ENCODE measurements at places on chromosomes 13 and 19.

GRCh38 chr19:45638930-45639729 lies at the start of gene EML2:
EML2 (minus strand) TSS chr19:45639397; CDS start chr19:45639376, 21 bp downstream.
- peak; percentile 80 for DNase-seq

GRCh38 chr19:11106477-11106876 lies 17.2 kb downstream of the LDLR start:
- no peak for DNase-seq

DNA sequence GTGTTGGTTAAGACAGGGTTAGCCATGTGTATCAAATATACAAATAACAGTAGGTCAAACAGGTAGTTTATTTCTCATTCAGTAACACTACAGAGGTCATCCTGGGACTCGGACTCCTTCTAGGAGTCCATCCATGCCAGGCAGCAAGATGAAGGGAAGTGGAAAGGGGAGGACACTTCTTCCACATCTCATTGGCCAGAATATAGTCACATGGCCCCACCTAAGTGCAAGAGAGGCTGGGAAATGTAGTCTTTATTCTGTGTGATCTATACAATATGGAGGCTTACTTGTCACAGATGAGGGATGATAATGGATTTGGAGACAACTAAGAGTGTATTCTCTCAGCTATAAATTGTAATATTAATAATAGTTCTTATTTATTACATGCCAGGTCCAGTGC lies 31.1 kb downstream of the RDH8 start:
- DNase-seq, result no peak

DNA sequence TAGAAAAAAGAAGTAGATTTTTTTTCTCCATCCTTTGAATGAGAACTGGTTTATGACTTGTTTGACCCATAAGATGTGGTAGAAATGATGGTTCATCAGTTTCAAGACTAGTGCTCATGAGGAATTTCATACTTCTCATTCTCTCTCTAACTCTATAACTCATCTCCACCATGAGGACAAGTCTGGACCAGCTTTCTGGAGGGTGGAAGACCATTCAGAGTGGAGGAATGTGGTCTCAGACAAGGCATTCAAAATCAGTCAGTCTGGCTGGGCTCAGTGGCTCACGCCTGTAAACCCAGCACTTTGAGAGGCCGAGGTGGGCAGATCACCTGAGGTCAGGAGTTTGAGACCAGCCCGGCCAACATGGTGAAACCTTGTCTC lies 3.5 kb upstream of the EID2 start:
- no peak for DNase-seq

DNA sequence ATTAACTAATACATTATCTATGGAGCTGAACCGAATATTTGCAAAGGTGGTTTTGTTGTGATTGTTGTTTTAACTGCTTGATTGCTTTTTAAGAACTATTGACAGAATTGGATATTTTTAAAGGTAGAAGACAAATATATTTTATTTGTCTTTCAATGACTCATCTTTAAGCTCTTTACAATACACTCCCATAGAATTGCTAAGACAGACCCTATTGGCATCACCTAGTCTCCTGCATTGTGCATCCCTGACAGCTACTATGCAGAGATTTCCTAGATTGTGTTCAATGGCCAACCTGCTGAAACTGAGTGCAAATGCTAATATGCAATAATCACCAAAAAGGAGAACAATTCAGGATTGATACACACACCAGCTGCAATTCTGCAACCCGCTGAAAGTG lies 19.7 kb upstream of the SCEL start:
- DNase-seq, result no peak

- no peak for DNase-seq
Measured at GRCh38 chr13:33817513-33817900, 442 bp upstream of the RFC3 start.

- DNase-seq, result no peak
Measured at GRCh38 chr19:11453468-11454341, 18.3 kb downstream of the PRKCSH start.

- DNase-seq, result no peak
Measured at GRCh38 chr19:19817357-19817756, 4.2 kb downstream of the ZNF506 start.

DNA sequence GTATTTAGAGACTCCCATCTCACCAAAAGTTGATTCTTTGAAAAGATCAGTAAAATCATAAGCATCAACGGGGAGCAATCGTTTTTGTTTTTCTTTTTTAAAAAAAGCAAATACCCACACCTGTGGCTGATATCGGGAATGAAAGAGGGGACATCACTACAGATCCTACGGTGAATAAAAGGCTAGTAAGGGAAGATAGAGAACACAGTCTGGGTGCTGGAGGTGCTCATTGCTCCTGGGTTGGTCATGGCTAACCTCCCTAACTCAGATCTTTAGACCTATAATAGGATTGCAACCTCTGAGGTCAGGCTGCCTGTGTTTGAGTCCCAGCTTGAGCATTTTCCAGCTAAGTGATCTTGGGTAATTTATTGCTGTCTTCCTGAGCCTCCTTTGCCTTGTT lies 1.1 kb downstream of the EHD2 start:
- no peak for DNase-seq

- DNase-seq, result peak; percentile 34
Measured at GRCh38 chr13:21812192-21812626, 141.3 kb downstream of the FGF9 start.

- no peak for DNase-seq
Measured at GRCh38 chr19:15431396-15432017, 12.7 kb upstream of the AKAP8L start.

- no peak for DNase-seq
Measured at GRCh38 chr13:21383090-21383489, 76.0 kb downstream of the ZDHHC20 start.

GRCh38 chr19:12034620-12035019 lies 859 bp downstream of the ZNF433 start:
- peak; percentile 28 for DNase-seq

DNA sequence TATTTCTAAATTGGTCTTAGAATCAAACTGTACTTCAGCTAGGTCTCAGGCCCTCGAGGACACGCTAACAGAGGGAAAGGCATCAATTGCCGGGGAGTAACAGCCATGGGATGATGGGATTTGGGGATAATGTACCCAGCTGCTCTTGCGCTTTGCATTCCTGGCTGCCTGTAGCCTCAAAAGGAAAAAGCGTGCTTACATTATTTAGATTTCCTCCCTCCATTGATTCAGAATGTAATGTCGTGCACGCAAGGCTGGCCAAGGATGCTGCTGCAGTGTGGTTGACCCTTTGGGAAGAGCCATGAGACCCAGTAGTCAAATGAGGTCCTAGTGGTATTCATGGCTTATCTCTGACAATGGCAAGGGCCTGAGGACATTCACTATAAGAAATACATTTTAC lies 95.1 kb downstream of the SLC7A1 start:
- no peak for DNase-seq

DNA sequence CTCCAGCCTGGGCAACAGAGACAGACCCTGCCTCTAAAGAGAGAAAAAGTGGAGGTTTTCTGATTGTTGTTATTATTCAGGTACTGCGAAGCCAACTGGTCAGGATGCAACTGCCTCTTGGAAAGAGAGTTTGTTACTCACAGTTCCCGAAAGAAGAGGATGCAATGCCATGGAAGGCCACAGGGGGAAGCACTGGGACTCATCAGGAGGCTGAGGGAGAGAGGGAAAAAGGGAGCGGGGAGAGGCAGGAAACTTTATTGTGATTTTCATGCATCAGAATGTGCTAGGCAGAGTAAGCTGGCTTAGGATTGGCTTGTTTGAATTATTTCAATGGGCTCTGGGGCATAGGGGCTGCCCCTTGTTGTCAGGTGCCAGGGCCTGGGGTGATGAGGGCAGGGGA lies 27.6 kb downstream of the MYO9B start:
- no peak for DNase-seq

DNA sequence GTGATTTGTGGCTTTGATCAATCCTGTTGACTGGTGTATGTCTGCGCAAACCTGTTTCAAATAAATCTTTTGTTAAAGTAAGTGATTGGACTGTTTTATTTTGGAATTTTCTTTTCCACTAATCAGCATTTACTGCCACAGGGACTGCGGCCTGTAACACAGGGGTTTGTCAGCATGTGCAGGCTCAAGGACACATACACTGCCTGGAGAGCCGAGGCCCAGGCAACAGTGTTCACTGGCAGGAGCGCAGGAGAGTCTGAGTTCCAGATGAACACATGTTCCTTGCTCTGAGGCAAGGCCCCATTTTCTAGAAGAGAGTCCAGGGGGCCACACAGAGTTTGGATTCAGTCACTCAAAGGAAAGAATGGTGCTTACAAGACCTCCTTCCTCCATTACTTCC lies 26.0 kb downstream of the SHISA2 start:
- no peak for DNase-seq

- no peak for DNase-seq
Measured at GRCh38 chr13:99647596-99647985, 146.3 kb downstream of the TM9SF2 start.

Data from AG20443 (cell line).